ENCODE measurements at places on chromosomes 3 and 15.

- no peak for DNase-seq
These were observed 7.9 kb downstream of the KBTBD8 start for GRCh38 chr3:67005974-67006373.

GRCh38 chr15:68593828-68594532 lies 15.2 kb downstream of the CORO2B start:
- DNase-seq, result no peak

DNA sequence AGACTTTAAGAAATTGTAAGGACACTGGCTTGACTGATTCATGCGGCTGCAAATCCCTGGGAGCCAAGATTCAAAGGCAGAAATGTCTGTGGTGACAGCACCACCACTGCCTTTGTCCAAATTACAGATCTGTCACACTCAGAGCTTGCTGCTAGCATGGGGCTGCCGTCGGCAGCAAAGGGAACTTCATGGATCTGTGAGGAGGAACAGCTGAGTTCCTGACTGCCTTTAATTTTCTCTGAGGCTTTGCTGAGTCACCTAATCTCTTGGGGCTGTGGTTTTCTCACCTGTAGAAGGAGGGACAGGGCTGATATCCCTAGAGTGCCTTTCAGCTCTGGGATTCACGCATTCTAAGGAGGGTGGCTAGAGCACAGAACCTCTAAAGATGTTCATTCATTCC lies 4.1 kb upstream of the PAK6 start:
- no peak for DNase-seq

GRCh38 chr15:45417303-45417950 lies 39.1 kb upstream of the GATM start:
- DNase-seq, result no peak

GRCh38 chr3:45790596-45790995 lies 5.7 kb downstream of the SLC6A20 start:
- no peak for DNase-seq

GRCh38 chr15:84785053-84785452 lies 32.1 kb upstream of the ALPK3 start:
- no peak for DNase-seq

DNA sequence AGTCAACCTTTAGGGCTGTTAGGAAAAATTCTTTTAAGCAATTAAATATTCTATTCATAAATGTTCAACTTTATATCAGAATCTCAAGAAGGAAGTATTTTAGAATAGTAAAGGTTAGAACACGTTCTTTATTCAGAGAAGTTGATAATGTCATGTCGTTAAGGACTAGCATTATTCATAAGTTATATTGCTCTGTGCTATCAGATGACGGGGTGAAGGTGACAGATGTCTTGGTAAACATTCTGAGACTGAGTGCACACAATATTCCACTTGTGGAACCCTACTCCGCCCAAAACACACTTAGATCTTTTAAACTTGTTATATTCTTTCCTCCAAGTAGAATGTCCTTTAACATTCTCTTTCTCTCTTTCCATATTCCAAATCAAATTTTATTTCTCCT lies 7.9 kb downstream of the AP4E1 start:
- no peak for DNase-seq

DNA sequence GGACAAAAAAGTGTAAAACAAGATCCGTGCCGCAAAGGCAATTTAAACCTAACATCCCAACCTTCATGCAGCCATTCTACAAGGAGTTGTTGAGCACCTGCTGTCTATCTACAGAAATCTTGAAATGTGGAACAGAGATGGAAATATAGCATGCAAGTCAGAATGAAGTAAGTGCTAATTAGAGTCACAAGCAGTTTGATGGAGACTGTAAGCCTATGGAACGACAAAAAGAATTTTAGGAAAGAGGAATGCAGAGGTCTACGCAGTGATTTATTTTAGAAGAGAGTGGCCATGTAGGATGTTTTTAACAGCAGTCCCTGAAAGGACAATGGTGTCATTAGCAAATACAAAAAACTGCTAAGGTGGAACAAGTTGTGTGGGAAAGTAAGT lies 851 bp upstream of the DCBLD2 start:
- DNase-seq, result no peak

DNA sequence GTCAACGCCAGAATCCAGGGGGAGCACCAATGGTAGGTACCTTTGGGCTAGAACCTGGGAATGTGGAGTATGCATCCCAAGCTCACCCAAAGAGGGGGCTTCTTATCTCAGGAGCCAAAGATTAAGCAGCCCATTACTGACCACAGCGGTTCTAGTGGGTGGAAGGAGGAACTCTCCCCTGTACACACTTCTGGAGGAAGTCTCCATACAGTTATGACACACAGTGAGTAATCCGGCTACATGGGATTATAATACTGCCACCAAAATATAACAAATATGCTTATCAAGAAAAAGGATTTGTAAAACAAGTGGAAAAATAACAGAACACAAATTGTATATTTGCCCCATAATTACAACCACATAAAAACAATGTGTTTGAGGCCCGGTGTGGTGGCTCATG lies 8.4 kb downstream of the MYO1E start:
- DNase-seq, result no peak

DNA sequence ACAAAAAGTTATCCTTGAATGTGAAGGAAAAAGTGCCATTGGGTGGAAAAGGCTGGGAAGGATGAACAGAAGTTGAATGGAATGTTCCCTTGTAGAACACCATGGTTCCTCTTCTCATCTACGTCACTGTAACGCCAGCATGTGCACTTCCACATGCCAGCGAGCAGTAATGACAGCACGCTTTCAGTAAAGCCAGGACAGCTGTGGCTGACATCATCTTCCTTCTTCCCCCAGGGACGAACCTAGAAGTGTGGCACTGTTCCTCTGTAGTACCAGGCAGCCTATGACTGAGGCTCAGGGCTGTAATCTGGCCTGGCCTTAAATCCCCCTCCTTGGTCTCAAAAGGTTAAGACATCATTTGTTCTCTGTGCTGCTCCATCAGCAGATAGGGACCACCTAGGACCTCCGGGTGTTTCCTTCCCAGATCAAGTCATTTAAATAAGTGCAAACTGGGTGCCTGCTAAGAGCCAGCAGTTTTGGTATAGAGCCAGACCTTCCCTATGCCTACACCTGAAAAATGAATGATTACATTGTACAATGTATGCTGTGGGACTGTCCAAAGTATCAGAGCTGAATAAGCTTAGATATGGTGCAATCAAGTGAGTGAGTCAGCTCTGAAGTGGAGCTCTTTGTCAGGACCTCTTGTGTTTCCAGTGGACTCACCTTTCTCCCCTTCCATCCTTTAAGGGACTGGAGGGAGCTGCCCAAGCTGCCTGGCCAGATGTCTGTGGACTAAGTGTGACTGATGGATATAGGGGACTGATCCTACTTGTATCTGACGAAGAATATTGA lies 5.6 kb upstream of the SRPRB start:
- no peak for DNase-seq

- DNase-seq, result no peak
These were observed 149.8 kb downstream of the TMCO5A start for GRCh38 chr15:38084289-38084688.

- DNase-seq, result no peak
These were observed 195.2 kb upstream of the ARHGEF26 start for GRCh38 chr3:153925841-153926514.

- DNase-seq, result no peak
These were observed 46.8 kb downstream of the GLB1 start for GRCh38 chr3:33050071-33050653.

DNA sequence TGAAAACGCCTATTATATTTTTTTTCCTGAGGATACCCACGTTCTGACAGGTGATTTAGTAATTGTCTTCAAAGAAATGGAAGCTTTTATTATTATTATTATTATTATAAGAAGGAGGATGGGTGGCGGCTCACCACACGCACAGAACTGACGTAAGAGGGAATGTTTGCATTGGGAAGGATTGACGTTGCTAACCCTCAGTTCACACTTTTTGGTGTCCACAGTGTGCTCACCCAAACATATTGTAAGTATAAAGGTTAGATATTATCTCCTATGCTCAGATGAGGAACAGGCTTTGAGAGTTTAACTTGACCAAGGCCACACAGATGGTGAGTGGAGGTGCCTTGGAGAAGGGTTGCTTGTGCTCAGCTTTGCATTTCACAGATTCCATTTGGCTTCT lies 533.5 kb upstream of the TBL1XR1 start:
- no peak for DNase-seq

DNA sequence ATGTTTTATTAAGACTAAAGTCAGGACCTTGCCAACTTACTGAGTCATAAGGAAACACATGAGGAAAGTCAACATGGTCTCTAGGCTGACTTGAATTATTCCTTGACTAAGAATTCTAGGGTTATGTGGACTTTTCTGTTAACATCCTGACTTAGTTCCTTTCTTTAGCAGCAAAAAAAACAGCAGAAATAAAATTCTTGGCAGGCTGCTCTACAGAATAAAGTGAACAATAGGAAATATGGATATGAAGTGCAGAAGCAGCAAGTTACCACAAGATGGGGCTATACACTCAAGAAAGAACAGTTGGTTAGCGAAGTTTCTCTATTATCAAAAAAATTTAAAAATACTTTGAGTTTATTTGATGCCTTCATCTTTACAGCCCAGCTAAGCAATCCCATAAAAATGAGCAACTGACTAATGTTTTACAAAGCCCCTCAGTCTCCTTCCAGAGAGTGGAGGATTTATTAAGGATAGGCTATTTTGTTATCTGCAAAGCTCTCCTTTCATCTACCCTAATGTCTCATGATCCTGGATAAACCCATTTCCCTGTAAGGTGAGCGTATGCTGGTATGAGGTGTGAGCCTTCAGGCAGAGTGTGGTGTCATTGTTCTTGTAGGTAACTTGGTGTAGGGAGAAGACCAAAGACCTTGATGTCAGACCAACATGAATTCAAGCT lies 23.1 kb upstream of the MCCC1 start:
- peak; percentile 61 for DNase-seq

- DNase-seq, result no peak
These were observed 49.0 kb downstream of the SUCLG2 start for GRCh38 chr3:67605377-67605776.

- DNase-seq, result no peak
These were observed 338.9 kb upstream of the GBE1 start for GRCh38 chr3:82100378-82100777.

DNA sequence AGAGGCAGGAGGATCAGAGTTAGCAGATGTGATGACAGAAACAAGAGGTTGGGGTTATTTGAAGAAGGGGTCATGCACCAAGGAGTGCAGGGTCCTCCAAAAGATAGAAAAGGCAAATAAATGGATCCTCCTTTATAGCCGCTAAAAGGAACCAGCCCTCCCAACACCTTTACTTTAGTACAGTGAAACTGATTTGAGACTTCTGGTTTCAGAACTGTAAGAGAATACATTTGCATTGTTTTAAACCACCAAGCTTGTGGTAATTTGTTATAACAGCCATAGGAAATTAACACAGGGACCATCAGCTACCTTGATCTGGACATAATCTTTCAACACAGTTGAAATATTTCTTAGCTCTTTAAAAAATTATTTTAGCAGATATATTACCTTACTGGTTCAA lies 166.6 kb downstream of the TIGIT start:
- no peak for DNase-seq

GRCh38 chr15:66884115-66884622 lies 181.2 kb upstream of the SMAD3 start:
- no peak for DNase-seq

- DNase-seq, result no peak
These were observed 55.1 kb downstream of the OTOL1 start for GRCh38 chr3:161551697-161552096.

DNA sequence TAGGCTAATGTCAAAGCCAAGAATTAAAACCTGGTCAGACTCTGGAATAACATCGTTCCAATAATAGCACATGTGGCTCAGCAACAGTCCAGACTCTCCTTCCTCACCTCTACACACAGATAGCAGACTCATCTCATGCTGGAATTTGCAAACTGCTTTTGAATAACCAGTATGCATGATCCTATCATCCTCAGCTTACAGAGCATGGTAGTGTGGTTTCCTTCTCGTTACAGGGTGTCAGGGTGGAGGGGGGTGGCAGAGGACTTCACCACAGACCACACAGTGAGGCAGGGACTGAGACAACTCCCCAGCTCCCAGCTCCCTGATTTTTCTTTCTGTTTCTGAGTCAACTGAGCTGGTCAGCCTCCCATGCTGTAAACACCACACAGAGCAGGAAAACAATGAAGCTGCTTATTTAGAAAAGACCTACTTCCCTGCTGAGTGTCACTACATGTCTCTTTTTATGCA lies 101.6 kb downstream of the RPL22L1 start:
- DNase-seq, result no peak

DNA sequence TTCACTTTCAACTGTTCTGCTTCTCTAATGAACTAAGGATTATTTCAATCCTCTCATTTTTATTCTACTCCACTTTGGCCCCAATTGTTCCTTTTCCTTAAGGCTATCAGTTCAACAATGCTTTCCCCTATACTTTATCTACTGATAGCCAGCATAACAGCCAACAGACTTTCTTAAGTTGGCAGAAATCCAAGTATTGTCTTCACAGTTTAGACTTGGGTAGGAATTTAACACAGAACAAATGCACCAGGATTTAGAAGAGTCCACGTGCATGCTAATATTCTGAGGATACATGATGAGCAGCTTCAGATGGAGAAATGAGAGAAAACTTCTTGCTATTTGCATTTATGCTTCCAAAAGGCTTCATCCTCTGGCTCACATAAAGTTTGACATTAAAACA lies 54.8 kb downstream of the FBN1 start:
- DNase-seq, result no peak

GRCh38 chr3:141288336-141288990 lies 56.8 kb downstream of the PXYLP1 start:
- no peak for DNase-seq

- DNase-seq, result no peak
These were observed 133.6 kb downstream of the P2RY1 start for GRCh38 chr3:152968388-152969024.

DNA sequence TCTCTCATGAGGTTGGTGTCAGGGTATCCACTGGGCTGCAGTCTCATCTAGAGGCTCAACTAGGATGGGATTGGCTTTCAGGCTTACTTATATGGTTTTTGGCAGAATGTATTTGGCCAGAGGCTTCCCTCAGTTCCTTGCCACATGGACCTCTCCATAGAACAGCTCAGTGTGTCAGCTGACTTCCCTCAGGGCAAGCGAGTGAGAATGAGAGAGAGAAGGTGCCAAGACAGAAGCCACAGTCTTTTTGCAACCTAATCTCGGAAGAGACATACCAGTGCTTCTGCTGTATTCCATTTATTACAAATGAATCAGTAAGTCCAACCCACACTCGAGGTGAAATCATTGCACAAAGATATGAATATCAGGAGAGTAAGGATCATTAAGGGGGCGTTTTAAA lies 129.2 kb downstream of the CCNL1 start:
- no peak for DNase-seq

- DNase-seq, result no peak
These were observed 33.3 kb downstream of the TFDP2 start for GRCh38 chr3:142115867-142116668.

- no peak for DNase-seq
These were observed 60.3 kb downstream of the DIPK2A start for GRCh38 chr3:144031938-144032337.
